ENCODE measurements at places on chromosomes 4 and X. TPM values are rescaled to one million over a fixed set of nuclear protein-coding genes. Genes with fewer than 3 reads are reported as not detected.

XK gene
- 0.26 TPM for total RNA-seq

EDA gene
- 0.26 TPM for total RNA-seq

RHOXF2B gene
- total RNA-seq = not detected

FGA gene
- total RNA-seq = not detected

LGI2 gene
- not detected for total RNA-seq

GRCh38 chrX:79325263-79325958 is 41.7 kb downstream of the ITM2A start:
- DNase-seq = no peak

GRCh38 chr4:153651587-153651986 is 32.5 kb upstream of the TLR2 start:
- peak; percentile 60 for DNase-seq

DNA sequence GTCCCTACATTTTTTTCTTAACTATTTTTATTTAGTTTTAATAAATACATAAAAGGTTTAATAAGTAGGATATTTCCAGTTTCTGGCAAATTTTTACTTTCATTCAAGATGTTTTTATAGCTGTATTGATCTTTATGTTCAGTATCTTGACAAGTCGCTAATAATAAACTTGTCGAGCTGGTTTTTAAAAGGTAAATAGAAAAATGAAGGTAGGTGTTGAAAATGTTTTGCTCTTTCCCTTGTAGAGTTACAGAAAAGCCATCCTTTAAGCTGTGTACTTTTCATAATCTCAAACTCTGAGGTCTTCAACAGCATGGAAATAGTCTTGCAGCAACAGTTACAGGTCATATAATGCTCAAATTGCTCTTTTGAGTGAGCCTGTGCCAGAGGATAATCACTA is 52.6 kb downstream of the RS1 start:
- no peak for DNase-seq

DNA sequence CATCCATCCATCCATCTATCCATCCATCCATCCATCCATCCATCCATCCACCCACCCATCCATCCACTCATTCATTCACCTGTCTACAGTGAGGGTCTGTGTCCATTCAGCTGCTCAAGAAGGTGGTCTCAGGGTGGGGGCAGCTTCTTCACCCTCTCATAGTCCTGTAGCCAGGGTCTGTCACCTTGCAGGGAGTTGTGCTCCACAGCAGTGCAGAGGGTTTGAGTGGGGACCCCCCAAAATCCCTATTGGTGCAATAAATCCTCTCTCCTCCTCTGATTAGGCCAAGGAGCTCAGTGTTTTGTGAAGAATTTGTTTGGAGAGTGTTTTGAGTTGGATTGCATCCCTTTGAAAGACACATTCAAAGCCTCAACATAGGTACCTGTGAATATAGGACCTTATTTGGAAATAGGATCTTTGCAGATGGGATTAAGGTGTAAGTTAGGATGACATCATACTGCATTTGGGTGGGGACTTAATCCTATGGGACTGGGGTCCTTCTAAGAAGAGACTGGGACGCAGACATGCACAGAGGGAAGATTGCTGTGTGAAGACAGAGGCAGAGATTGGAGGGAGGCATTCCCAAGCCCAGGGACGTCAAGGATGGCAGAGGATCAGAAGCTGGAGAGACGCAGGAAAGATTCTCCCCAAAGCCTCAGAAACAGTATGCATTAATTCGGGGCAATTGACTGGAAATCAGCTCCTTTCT is 12.0 kb downstream of the P2RY8 start:
- no peak for DNase-seq

DNA sequence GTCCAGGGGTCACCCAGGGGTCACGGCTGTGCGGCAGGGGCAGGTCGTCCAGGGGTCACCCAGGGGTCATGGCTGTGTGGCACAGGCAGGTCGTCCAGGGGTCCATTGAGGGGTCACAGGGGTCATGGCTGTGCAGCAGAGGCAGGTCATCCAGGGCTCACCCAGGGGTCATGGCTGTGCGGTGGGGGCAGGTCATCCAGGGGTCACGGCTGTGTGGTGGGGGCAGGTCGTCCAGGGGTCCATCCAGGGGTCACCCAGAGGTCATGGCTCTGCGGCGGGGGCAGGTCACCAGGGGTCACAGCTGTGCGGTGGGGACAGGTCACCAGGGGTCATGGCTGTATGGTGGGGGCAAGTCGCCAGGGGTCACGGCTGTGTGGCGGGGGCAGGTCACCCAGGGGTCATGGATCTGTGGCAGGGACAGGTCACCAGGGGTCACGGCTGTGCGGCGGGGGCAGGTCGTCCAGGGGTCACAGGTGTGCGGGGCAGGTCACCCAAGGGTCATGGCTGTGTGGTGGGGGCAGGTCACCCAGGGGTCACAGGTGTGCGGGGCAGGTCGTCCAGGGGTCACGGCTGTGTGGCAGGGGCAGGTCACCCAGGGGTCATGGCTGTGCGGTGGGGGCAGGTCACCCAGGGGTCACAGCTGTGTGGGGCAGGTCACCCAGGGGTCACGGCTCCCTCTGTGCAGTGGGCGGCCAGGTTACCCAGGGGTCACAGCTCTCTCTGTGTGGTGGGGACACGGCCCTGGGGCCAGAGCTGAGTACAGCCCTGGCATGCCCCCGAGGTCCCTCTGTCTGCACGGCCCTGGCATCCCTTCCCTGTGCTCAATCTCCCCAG is 16.0 kb downstream of the ATP5ME start:
- no peak for DNase-seq
